ENCODE measurements at places on chromosomes 16 and 17. TPM values are rescaled to one million over a fixed set of nuclear protein-coding genes. Genes with fewer than 3 reads are reported as not detected.

GRCh38 chr17:45784293-45784740 lies at the start of gene CRHR1:
Gene CRHR1 (plus strand): TSS chr17:45784320. CDS start chr17:45784545, 225 bp downstream.
- DNase-seq: peak; percentile 25

DNA sequence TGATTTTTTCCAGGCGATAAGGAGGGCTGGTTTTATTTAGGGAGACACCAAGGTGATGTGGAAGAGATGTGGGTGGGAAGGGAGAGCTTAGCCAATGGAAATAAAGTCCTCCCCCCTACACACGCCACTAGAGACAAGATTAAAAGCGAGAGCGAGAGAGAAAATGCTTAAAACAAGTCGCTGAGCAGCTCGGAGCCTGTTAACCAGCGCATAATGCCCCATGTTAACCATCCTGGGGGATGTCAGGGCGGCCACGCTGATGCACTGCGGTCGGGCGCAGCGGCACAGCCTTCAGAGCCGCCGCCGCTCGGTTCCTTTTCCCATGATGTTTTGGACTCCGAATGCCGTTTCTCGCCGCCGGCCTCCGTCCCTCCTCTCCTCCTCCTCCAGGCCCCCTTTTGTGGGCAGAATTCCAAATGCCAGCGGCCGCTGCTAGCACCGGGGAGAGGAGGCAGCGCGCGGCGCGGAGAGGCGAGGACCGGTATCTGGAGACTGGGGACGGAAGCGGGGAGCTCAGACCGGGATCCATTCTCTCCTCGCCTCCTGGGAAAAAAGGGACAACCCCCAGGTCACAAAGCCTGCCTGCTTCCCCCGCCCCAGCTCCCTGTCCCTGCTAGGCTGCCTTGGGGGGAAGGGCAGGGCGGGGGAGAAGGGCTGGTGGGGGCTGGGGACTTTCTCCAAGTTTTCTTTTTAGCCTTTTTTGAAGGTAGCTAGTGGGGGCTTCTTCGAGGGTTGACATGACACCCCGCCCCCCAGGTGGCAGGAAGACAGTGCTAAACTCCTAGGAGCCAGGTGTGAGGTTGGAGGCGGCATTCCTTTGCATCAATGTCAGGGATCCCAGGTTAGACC lies 98.1 kb upstream of the CCL2 start:
- no peak for DNase-seq

- DNase-seq: no peak
Measured at GRCh38 chr17:17494499-17494869, 1.7 kb downstream of the RASD1 start.

DNA sequence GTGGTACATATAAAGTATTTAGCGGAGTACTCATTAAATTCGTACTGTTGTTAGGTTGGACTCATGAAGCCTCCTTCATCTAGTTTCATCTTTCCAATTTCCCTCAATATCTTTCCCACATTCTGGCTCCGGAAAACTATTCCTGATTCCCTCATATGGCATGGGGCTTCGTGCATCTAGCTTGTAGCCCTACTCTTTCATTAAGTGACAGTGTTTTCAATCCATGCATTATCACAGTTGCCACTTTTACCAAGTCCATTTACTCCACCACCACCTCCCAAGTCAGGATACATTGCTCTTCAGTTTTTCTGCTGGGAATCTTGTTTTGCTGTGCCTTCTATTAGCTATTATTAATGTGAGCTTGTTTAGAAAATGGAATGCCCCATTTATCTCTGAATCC lies 1032.1 kb upstream of the RBFOX1 start:
- DNase-seq: no peak

DNA sequence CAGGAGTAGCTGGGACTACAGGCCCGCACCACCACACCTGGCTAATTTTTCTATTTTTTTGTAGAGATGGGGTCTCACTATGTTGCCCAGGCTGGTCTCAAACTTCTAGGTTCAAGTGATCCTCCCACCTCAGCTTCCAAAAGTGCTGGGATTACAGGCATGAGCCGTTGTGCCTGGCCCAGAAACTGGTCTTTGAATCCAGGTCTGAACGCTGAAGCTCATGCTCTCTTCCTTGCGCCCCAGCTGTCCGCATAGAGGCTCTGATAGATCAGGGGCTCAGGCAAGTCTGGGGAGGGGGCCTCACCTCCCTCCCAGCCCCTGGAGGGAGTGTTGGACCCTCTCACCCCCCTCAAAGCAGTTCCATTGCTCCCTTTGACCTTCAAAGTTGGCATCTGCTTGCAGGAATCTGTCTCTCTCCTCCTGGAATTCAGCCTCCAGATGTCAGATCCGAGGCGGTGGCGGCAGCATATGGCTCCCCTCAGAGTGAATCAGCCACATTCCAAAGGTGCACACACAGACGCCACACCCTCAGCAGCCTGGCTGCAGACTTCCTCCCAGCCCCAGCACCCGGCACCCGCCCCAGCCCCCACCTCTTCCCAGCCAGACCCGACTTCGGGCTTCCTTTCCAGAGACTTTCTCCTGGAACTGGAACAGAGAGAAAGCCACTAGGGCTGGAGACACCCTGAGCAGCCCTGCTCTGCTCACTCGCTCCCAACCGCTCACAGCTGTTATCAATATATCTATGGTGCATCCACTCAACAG lies 16.9 kb upstream of the GLIS2 start:
- peak; percentile 97 for DNase-seq

DNA sequence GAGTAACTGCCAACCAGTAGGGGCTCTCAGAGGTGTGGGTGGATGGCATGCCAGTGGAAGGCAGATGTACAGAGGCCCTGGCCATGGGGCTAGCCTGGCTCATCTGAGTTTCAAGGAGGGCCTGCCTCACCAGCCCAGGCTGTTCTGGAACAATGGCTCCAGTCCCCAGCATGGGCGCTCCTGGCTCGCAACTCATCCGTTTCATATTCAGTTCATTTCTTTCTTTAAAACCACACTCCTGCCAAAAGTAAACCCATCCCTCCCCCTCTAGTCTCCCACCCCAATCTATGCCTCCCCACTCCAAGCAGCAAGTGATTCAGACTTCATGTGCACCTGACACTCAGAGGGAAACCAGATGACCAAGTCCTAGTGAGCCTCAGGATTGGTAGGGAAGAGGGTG lies 2.4 kb downstream of the CCL13 start:
- no peak for DNase-seq

DNA sequence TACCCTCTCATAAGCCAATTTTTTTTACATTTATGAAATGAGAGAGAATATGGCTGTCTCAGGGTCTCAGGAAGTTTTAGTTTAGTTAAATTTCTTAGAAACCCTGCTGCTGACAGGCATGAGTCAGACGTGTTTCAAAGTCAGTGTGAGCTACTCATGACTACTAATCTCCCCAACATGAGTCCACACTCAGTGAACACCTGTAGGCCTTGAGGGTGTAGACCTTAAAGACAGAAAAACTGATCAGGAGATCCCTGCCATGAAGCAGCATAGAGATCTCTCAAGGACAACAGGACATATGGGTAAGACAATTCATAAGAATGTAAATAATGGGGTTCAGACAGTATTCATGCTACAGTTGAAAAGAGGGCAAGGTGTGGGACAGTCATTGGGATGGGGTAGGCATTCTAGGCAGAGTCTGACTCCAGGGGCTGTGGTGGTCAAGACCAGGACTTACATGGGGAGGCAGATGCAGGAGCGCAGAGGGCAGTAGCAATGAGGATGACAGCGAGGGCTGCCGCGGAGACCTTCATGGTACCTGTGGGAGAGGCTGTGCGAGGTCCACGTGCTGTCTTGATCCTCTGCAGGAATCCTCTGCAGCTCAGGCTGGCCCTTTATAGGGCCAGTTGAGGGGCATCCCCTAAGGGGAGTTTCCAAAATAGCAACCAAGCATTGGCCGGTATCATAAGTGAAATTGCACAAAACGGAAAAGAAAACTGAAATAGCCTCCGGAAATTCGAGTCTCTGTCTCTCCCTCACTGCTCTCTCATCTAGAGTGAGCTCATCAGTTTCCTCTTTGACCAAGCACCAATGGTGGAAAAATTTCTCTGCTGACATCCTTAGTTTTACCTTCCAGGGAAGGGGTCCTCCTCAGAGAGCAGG lies at the start of gene CCL5:
Gene CCL5, minus strand, starts transcription at position 588 of the 882 bp plus-strand sequence.
- DNase-seq: no peak

DNA sequence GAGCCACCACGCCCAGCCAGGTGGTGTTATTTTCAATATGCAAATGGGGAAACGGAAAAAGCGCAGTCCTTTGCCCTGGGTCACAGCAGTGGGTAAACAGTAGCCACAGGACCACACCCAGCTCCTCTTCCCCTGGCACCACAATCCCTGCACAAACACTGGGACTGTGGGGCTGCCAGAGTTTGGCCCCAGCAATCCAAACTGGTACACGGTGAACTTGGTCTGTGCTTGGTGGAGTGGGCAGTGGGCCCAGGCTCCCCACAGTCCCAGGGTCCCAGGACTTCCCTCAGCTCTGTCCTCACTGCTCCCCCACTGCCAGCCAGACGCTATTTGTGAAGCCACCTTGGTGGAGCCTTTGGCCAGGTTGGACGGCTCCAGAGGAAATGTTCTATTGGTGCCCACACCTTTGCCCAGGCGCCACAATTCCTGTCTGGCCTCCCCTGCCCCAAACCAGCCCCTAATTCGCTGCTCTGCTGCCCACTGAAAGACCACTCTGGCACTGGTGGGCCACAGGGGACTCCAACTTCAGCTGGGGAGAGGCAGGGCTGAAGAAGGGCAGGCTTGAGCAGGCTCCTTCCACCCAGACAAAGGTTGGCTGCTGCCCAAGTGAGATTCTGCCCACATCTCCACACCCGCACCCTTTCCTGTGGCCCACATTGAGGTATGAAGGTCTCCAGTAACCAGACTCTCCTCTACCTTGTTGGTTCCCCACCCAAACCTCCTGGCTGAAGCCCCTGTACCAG lies 2.1 kb downstream of the CHAD start:
- DNase-seq: no peak

DNA sequence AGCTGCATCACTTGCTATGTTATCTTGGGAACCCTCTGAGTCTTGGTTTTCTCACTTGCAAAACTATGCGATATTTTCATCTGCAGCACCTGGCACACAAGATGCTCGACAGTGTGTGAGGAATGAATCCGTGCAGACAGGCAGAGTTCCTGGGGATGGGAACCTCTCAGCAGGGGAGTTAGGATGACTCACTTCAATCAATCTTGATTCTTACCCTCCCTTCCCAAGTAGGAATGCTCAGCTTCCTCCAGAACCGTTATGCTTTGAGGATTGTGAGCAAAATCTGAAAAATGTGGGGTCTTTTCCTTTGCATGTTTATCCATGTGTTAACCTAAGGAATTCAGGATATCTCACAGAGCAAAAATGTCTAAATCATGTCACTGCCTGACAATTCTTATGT lies 68.9 kb upstream of the HNF1B start:
- no peak for DNase-seq

- no peak for DNase-seq
Measured at GRCh38 chr17:8965394-8966168, at the start of gene PIK3R5. Gene PIK3R5 (minus strand): TSS chr17:8965707. CDS start chr17:8911494, 54,213 bp downstream.

DNA sequence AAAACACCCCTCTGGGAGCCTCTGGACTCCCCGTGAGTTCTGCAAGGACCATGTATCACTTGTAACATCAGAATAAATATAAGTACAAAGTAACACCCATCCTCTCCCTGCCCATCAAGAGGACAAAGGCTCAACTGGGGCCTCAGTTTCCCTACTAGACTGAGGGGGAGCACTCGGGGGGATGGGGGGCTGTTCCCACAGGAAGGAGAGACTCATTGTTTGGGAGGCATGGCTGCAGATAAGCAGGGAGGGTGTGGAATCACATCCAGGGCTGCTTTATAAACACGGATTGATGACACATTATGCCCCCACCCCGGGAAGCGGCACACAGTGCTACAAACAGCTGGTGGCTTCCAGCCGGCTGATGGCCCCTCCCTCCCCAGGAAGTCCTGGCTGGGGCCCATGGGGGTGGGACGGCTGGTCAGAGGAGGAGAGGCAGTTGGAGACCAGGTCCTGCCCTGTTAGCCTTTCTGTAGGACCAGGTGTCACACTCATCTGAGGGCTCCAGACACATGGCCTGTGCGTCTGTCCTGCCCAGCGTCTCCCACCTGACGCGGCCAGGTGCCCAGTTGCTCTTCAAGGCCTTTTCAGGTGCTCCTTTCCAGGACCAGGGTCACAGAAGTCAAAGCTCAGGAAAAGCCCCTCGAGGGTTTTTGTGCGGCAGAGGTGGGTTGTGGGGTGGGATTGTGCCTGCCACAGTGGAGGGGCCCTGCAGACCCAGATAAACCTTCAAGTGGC lies 1.3 kb upstream of the MPG start:
- peak; percentile 59 for DNase-seq

GRCh38 chr17:15944759-15945526 lies at the start of gene ADORA2B:
Gene ADORA2B (plus strand): TSS chr17:15945130. CDS start chr17:15945249, 119 bp downstream.
- DNase-seq: peak; percentile 76

Gene TRPV3
- total RNA-seq: 0.38 TPM

Gene PRSS27
- 2.0 TPM for total RNA-seq

Gene CDK5RAP3
- total RNA-seq: 431 TPM

Gene KRT23
- total RNA-seq: 1,389 TPM

Gene KCNH6
- not detected for total RNA-seq
